ENCODE measurements at places on chromosomes 5 and 9.

DNA sequence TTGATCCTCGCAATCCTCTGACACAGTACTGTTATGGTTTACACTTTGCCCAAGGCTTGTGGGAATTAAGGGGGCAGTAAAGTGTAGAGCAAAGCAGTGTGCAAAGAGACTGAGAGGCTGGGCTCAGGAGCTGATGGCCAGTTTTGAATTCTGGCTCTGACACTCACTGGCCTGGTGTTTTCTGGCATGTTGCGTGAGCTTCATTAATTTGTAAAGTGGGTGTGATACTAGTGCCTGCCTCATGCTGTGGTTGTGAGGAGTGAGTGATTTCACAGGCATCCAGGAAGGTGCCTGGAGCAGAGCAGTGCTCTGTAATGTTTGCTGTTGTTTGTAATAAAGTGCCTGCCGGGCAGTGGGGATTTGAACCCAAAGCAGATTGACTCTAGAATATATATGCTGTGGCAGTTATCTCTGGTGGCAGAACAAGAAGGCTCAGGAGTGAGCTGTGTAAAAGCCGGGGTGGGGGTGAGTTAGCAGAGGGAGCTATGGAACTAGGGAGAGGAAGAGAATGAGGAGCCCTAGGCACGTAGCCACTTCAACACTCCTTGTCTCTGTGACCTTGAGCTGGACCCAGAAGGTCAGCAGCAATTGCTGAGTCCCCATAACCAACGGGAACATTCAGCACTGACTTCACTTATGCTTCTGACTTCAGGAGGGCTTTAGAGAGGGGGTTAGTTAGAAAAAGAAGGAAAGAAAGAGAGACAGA is 108.5 kb downstream of the DOCK2 start:
- no peak for DNase-seq

- DNase-seq, result no peak
These were observed 799.2 kb downstream of the BRINP1 start for GRCh38 chr9:118570066-118570465.

- no peak for DNase-seq
These were observed 157.3 kb downstream of the RXRA start for GRCh38 chr9:134483361-134484184.

DNA sequence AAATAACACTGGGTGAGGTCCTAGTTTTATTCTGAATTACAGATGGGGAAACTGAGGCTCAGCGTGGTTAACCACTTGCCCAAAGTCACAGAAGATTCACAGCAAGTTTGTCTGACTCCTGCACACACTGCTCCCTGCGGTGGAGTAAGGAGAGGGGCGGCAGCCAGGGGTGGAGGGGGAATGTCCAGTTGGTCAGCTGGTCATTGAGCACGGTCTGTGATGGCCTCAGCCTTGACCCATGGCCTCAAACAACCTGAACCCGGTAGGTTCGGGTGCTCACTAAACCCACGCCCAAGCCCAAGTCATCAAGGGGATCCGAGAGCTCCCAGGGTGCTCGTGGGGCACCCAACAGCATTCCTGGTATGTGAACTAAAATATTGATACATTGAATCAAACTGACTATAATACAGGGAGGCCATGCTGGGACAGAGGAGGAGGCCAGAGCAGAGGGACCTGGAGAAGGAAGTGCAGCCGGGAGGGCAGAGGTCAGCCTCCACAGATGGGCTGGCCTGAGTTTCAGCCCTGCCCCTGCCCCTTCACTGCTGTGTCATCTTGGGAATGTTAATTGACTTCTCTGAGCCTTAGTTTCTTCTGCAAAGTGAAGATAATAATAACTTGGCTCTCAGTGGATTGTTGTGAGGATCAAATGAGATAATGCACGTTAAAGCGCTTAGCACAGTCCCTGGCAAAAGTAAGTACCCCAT is 3.6 kb upstream of the IL17B start:
- DNase-seq, result no peak

GRCh38 chr5:93602241-93603077 is 19.4 kb downstream of the NR2F1 start:
- no peak for DNase-seq

DNA sequence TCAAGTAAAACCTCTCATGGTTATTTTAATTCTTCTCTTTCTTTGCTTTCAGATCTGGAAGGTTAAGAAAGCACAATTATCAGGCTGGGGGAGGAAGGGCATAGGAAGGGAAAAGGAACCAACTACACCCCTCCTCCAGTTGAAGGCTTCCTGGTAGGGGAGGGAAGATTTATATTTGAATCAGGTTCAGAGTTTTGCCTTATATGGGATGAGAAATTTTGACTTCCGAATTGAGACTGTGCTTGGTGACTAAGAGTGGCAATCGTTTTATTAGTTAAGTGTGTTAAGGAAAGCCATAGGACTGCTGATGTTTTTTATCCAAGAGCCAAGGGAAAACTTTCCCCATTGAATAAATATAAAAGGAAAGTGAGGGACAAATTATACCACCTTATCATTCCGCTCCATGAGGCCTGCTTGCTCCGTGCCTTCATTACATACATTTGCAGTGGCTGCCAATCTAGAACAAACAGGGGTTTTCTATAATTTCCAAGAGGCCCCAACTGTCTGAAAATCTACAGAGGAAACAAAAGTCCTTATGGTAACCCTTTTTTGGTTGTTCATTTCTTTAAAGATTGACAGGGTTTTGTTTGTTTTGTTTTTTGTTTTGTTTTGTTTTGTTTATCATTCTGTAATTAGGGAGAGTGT is 115.7 kb upstream of the EPB41L4A start:
- DNase-seq, result no peak

- no peak for DNase-seq
These were observed 11.8 kb downstream of the APTX start for GRCh38 chr9:32989660-32990059.

GRCh38 chr9:116070256-116070914 is 83.2 kb upstream of the PAPPA start:
- no peak for DNase-seq

- no peak for DNase-seq
These were observed 680.8 kb upstream of the SEMA6A start for GRCh38 chr5:117255211-117256027.

- DNase-seq, result no peak
These were observed 17.9 kb upstream of the ZCCHC7 start for GRCh38 chr9:37102486-37102885.

- no peak for DNase-seq
These were observed 292.5 kb downstream of the MARCHF11 start for GRCh38 chr5:15887093-15887492.

GRCh38 chr9:79264041-79264440 is 307.7 kb upstream of the TLE4 start:
- DNase-seq, result no peak

- no peak for DNase-seq
These were observed 246.1 kb upstream of the ANKH start for GRCh38 chr5:15117688-15118087.

GRCh38 chr5:163838738-163839137 is 333.3 kb downstream of the MAT2B start:
- no peak for DNase-seq
